ENCODE measurements at places on chromosomes 12 and 14.

DNA sequence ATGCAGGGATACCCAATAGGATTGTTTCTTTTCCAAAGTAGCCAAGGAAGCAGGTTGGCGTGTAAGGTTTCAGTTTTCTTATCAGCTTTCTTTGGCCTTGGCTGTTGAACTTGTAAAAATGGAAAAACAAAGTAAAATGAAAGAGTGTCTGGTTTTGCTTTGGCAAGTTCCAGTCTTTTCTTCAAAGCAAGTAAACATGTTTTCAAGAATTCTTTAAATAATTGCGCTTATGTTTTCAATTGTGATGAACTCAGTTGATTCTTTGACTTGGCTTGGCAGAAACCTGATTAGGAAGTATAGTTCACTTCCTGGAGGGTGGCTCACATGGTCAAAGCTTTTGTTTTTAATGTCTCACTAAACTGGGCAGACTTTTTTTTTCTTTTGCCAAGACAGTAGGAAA is 112.2 kb upstream of the USP44 start:
- DNase-seq, result peak; percentile 24

DNA sequence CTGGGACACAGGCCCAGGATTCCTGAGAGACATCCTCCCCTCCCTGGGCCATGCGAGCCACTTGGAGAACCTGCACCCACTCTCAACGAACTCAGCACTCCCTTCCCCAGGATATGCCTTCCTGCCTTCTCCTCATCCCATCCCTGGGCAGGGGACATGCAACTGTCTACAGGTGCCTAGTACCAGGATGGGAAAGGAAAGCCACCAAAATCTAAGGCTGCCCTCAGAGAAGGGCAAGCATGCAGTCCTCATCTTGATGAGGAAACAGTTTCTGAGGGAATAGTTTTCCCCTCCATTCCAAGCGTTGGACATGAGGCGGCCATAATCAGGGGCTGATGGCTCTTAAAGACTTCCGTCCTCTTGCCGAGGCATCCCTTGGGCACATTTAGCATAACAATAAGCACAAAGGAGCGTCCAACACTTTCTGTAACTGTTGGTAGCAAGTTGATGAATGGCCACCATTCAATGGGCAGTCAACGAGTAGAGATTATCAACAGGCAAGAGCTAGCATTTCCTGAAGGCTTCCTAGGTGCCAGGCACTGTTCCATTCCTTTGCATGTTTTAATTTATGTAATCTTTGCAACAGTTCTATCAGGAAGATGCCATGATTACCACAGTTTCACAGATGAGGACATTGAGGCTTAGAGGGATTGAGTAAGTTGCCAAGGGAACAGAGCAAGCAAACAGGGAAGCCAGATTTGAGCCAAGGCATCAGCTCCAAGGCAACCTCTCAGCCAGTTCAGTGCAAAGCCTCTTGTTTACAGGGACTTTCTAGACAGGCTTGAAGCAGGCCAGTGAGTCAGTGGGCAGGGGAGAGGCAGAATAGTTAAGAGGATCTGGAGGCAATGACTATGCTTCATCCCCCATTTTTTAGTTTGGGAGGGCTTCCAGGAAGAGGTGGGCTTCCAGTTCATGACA is 105.1 kb downstream of the SINHCAF start:
- DNase-seq, result peak; percentile 22

DNA sequence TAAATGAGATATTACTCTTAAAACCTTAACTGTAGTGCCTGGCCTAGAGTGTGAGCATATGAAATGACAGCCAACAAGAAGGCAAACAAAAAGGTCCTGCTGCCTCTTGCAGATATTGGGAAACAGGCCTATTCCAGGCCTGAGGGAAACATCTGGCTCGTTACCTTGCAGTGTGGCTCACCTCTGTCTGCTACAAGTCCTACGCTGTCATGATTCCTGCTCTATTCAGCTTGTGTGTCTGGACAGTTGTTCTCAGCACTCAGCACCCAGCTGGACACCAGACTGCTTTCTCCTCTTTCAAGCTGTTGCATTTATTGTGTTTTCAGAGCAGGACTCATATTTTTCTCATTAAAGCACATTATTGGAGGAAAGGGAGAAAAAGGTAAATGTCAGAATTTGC is 113.5 kb downstream of the TMTC2 start:
- DNase-seq, result no peak

DNA sequence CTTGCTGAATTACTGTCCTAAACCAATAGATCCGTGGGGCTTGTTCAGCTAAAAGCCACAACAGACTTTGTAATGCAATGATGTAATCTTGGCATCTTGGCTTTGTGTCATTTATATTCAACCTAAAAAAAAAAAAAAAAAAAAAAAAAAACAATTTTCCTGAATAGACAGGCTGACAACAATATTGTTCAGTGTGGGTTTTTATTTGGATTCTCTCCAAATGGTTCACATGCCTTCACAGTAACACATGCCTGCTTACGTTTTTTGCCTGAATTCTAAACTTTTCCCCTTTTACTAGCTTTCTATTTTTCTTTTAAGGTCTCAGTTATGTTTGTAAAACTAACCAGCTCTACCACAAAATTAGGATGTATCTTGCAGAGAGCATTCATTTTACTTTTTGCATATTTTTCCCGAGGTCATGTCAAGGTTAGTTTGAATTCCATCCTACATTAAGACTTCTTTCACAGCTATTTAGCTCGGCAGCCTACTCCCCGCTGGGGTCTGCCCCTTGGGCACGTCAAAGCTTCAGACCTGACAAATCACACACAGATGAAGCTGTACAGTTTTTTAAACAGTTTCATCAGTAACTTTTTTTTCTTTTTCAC is 213.7 kb upstream of the NPAS3 start:
- DNase-seq, result peak; percentile 81

DNA sequence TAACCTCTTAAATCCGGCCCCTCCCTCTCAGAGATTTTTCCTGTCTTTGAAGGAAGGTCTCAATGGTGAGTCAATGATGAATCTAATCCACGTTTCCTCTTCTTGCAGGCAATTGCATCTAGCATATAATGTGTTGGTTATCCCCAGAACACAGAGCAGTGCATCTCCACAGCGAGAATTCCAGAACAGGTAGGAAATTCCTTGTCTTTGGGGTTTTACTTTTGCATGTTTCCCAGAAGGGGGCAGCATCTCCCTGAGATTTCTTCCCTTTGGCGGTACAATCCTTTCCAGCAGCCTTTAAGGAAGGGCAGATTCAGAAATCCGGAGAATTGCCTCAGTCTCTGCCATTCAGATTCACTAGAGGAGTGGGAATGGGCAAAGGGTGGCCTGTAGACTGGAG is 128.0 kb downstream of the KCNA5 start:
- peak; percentile 67 for DNase-seq

DNA sequence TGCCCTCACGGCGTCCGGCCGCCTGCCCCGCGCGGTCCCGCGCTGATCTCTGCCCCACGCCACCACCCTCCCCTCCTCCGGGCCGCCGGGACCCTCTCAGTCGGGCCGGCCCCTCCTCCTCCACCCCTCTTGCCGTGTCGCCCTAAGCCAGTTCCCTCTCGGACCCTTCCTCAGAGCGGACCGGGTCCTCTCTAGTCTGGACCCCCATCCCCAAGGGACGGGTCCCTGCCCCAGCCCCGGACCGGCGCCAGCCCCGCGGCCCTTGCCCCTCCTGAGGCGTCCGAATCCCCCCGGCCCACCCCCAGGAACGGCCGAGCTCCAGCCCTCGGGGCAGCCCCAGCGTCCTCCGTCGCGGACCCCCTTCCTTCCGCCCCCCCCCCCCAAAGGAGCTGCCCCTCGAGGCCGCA is 485 bp downstream of the PPP4R4 start:
- DNase-seq, result no peak

GRCh38 chr14:77589099-77589498 is 27.3 kb downstream of the SPTLC2 start:
- DNase-seq, result no peak

GRCh38 chr12:49895773-49896172 is 7.9 kb downstream of the FAIM2 start:
- DNase-seq, result no peak

DNA sequence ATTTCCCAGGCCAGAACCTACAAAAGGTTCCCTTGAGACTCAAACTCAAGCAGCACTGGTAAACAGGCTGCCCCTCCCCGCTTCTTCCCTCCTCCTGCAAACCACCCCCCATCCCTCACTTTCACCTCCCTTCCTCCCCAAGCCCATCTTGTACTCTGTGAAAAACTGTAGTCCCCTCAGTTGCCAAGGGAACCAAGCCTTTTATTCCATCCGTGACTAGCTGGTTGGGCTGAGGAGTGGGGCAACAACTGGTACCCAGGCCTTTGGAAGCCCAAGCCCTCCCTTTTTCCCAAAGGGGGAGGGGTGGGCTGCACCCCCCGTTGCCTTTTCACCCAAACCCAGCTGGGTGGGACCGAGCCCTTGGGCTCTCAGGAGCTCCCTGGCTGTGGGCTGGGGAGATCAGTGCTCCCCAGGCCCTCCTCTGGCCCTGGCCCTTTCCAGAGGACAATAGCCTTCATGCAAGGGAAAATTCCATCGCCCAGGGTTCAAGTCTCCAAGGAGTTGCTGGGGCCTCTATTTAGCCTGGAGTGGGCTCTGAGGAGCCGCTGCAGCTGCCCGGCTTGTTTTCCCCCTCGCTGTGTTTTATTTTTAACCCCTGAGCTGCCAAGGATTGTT is 61.9 kb downstream of the ZFP36L1 start:
- no peak for DNase-seq

DNA sequence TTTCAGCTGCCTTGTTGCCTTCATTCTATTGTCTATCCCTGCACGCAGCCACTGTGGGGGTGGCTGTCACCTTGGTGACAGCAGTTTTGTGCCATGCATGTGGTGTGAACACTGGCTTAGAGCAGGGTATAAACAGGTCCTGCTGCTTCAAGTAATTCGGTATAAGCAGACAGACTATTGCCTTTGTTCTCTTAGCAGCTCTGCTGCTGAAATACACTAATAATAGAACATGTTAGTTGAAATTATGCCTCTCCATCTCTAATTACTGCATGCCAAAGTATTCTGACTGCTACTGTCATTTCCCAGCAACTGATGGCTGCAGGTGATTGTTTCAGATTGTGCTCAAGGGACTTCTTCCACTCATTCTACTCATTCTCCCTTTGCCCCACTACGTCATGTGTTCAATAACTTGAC is 34.6 kb downstream of the PTPRO start:
- no peak for DNase-seq

DNA sequence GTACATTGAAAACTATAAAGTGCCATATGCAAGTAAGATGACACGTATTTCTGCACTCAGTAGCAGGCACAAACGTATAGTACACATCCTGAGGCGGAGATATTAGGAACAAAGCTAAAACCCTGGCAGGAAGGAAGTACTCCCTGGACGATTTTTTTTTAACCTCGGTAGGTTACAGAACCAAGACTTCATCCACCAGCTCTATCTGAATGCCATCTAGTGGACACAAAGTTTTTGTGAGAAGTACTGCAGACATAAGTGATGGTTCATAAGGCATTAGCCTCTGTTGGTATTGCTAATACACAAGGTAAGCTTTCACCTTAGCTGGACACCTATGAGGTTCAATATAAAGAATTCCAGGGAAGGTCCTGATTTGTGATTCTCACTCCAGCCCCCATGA is 83.0 kb upstream of the CCDC196 start:
- DNase-seq, result peak; percentile 56

DNA sequence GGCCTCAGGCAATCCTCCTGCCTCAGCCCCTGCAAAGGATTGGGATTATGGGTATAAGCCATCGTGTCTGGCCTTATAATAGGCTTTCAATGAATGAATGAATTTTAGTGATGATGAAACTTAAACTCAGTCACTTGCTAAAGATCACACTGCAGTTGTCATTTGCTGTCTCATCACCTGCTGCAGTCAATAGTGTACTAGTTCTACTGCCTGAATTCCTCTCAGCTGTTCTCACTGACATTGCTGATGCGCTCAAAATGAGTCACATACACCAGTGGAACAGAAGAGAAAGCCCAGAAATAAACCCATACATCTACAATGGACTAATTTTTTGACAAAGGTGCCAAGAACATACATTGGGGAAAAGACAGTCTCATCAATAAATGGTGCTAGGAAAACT is 5.6 kb upstream of the SYNJ2BP start:
- DNase-seq, result no peak

DNA sequence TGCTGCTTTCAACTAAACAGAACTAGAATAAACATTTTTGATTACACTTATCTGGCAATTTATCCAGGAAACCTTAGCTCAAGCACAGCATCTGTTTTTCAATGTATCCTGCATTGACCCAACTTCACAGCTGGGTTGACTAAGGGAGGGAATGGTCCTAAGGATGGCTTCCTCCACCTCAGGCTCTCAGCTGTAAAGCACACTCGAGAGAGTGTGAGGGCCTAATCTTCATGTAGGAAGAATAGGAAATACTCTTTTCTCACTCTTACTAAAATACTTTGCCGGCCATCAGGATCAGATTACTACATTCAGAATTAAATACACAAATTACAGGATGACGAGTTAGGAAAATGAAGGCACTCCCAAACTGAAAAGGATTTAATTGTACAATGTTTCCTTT is 7.2 kb downstream of the SETD3 start:
- no peak for DNase-seq

DNA sequence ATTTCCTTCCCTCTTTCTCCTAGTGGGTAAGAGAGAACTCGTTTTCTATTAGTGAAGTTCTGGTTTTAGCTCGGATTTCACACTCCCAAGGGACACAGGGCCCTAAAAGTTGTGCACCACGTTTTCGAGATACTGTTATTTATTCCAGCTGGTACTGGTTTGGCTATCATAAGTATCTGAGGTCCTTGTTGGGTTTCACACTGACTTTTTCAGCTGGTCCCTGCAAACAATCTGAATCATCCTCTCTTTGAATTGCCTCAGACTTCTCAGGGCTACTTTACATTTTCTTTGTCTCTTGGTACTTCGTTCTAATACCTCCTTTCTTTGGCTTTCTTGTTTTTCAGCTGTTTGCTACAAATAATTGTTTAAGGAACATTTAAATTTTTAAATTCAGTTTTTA is 75.7 kb downstream of the SCN8A start:
- DNase-seq, result no peak

- DNase-seq, result no peak
Measured at GRCh38 chr12:20174528-20175175, 193.7 kb upstream of the PDE3A start.

DNA sequence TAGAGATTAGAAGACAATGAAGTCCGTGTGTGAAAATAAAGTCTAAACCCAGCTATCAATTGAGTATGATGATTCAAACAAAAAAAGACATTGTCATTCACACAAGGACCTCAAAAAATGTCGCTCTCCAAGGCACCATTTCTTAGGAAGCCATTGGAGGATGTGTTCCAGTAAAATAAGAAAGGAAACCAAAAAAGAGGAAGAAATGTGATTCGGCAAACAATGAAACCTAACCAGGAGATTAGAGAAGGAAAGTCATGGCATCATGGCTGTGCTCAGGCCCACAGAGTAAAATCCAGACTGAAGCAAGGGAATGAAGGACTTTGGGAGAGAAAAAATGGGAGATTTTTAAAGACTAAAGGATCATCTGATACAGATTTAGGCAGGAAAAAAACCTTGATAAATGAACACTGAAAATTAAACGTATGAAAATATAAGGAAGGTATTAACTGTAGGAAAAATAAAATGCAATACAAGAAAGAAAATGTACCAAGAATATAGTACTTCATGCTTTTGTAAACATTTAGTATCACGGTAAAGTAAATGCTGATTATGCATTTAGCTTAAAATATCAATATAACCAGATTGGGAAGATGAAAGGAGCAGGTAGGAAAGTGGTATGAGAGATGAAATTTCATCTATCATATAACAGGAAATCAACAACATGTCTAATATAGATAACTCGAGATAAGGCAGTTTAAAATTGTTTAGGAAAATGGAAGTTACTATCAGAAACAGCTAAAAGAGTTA is 38.2 kb upstream of the MTHFD1 start:
- no peak for DNase-seq

- DNase-seq, result no peak
Measured at GRCh38 chr12:113808095-113808951, 157.8 kb downstream of the RBM19 start.

All from GM23248 (cell line).